ENCODE measurements at places on chromosomes 12 and 14.

DNA sequence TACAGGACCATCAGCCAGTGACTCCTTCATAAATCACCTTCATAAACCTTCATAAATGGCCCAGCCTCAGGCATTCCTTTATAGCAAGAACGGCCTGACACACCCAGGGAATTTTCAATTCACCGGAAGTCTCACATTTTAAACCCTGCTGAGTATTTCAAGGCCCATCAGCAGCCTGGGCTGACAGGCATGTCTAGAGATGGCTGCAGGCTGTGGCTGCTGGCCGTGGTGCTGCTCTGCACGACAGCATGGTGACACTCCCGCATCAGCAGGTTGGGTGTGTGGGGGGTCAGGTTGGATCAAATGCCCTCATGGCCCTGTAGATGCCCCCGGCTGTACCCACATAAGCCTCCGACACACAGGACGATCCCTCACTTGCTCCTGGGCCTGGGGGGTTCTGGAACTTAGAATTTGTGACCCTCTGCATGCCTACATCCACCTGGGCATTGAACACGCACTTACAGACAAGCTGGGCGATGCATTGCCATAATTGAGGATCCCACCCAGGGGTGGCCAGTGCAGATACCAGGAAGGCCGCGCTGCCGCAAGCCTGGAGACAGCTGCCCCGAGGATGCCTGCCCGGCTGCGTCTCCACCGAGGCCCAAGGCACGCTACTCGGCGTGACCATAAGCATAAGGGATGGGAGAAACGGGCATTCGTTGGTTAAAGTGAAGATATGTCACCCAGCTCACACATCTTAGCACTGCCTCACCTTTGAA lies 124.3 kb downstream of the PIWIL1 start:
- no peak for DNase-seq

- DNase-seq, result no peak
Observed at GRCh38 chr12:131855521-131856142, 27.4 kb downstream of the MMP17 start.

DNA sequence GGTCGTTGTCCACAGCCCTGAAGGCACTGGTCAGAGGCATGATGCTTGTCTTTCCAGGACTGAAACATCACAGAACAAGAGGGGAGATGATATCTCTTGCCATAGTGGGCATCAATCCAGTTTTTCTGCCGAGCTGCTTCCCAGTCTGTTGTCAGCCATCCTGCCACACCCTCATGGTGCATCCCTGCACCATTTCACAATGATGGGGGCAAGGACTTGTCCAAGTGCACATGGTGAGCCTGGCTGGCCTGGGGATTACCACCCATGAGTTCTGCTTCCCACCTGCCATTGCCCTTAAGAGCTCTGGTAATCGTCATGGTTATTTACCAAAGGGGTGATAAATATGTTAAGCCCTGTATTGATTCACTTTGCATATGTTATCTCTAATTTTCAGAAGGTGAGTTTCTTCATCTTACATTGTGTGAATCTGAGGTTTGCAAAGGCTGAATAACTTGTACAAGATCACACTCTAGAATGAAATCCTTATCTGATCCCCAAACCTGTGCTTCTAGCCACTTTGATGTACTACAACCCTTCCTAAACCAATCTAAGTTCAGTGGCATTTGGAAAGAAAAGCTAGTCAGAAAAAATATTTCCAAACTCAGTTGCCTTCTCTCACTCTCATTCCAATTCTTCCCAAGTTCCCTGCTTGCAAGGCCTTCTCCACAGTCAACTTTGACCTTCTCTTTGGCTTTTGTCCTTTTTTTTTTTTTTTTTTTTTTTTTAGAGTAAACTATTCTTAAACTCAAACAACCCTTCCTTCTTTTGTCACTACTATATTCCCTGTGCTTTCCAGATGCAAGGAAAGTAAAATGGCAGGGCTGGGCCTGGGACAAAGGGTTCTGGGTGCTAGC lies 2.3 kb downstream of the AVIL start:
- DNase-seq, result no peak

DNA sequence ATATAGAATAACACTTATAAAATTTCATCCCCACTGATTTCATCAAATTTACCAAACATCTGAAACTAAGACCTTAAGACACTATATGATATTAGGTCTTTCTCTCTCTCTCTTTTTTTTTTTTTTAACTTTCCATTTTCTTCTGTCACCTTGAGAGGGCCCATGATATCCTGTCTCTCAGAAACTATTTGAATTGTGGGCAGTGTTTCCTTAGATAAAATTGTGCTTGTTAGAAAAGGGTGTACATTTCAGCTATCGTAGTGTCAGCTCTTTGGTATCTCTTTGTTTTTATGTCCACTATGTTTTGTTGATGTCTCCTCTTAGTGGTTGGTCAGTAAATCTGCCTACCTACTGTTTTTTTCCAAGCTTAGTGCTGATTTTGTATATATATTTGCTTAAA lies 23.8 kb downstream of the DNM1L start:
- no peak for DNase-seq

DNA sequence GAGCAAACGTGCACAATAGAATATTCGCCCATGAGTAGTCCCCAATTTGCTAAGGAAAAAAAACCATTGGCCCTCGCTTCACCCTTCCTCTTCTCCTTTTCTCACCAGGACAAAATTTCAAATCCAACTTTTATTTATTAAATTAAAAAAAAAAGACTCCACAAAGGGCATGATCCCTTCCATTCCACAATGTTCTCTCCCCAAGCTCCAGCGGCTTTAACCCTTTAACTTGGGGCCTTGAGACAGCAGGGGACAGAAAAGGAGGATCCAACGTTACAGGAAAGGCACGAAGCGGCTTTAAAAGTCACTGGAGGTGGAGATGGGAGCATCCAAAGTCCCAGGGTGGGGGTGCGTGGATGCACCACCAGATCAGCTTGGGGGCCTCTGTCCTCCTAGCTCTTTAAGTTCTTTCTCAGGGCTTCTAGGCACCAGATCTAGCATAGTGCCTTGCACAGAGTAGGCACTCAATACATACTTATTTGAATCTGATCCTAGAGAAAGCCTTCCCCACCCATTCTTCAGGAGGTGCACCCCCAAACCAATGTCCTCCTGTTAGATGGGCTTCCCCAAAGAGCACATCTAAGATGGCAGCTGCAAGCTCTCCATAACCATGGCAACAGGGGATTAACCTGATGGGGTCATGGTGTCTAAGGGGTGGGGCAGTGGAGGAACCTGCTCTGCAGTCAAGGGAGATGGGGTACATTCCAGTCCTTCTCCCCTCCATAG lies 5.2 kb upstream of the AAAS start:
- no peak for DNase-seq

GRCh38 chr12:111046896-111047295 lies 126.5 kb upstream of the MYL2 start:
- DNase-seq, result no peak

GRCh38 chr12:108326254-108326750 lies 12.8 kb downstream of the CMKLR1 start:
- no peak for DNase-seq

GRCh38 chr14:52119030-52119429 lies 50.2 kb upstream of the NID2 start:
- DNase-seq, result no peak

- no peak for DNase-seq
Observed at GRCh38 chr12:132608231-132609171, 1.9 kb downstream of the LRCOL1 start.

- no peak for DNase-seq
Observed at GRCh38 chr12:115043079-115043478, 359.1 kb upstream of the TBX3 start.

- DNase-seq, result no peak
Observed at GRCh38 chr14:68638141-68638999, 154.5 kb downstream of the ZFP36L1 start.

DNA sequence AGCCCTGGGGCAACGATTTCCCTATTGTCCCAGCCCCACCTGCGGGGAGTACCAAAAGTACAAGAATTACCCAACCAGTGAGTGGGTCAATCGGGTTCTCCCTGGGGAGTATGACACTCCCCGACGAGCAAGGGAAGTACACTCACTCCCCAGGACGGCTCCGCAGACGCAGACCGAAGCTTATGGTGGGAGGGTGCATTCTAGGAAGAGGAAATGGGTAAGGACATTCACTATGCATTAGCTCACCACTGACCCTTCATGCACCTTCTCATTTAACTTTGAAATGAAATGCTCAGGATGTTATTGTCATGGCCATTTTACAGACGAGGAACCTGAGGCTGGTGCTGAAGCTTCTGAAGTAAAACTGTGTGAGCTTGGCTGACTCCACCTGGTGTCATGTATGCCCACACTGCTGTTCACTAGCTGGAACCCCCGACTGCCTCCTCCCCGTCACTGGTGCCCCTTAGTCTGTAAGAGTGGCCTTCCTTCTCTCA lies 45.8 kb upstream of the TMED10 start:
- no peak for DNase-seq

- no peak for DNase-seq
Observed at GRCh38 chr14:50113381-50114035, 2.9 kb downstream of the VCPKMT start.

GRCh38 chr14:38211255-38211735 lies 3.6 kb downstream of the SSTR1 start:
- DNase-seq, result no peak

DNA sequence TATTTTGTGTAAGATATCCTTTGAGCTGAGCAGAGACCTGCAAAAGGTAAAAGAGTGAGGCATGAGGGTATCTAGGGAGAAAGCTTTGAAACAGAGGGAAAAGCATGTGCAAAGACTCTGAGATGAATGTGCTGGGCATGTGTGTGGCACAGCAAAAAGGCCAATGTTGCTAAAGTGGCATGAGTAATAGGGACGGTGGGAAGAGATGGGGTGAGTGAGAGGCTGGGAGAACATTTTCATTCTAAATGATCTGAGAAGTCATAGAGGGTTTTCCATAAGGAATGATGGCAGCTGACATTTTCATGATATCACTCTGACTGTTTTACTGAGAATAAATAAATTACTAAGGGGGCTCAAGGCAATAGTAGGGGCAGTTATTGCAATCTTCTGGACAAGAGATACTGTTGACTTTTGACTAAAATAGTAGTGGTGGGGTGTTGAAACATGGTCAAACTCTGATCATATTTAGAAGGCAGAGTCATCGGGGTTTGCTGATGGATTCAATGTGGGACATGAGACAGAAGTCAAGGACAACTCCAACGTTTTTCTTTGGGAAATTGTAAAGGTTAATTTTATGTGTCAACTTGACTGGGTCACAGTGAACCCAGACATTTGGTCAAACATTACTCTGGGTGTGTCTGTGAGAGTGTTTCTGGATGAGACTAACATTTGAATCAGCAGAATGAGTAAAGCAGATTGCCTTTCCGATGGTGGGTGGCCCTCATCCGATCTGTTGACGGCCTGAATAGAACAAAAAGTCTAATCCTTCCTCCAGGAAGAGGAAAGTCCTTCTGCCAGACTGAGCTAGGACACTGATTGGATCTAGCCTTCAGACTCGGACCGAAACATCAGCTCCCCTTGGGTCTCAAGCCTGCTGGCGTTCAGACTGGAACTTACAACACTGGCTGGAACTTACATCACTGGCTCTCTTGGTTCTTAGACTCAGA lies 193.9 kb upstream of the PLXNC1 start:
- no peak for DNase-seq

DNA sequence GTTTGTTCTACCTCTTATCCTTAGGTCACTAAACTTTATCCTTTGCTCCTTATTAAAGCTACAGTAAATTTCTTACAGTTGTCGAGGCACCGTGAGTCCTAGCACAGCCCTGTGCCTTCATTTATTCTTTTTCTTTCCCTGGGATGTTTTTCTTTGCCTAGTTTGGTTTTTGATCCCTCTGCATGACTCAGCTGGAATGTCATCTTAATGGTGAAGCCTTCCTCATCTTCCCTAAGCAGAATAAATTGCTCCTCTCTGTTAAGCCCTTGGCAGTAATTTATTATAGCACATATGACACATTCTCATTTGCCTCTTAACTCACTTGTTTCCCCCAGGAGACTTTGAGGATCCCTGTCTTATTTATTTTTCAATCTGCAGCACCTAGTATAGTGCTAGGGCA lies 16.6 kb downstream of the ACTR10 start:
- no peak for DNase-seq

- DNase-seq, result no peak
Observed at GRCh38 chr14:50961605-50962221, 17.4 kb upstream of the PYGL start.

DNA sequence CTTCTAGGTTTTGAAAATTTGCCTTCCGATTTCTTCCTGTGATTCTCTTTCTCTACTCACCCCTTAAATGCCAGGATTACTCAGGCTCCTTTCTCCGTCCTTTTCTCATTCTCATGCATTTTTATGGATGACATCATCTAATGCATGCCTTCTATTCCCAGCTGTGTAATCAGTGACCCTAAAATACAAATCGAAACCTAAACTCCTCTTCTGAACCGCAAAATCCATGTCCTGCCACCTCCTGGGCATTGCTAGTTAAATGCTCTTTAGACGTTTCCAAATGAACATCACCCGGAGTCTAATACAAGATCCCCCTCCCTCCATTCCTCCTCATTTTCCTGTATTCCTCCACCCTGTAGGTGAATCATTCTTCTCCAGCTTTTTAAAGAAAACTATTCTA lies 1703.1 kb upstream of the FLRT2 start:
- DNase-seq, result no peak

GRCh38 chr12:9341260-9341585 lies 133.0 kb upstream of the PZP start:
- DNase-seq, result no peak

Data from activated CD4-positive, CD25-positive, alpha-beta regulatory T cell (primary cell).